Stimulated activated CD4-positive, alpha-beta T cell treated with anti-CD3 and anti-CD28 coated beads, Interleukin-12 subunit alpha, Interleukin-12 subunit beta, amount 100 ng/mL, for 24 hours (primary cell): ENCODE measurements at places on chromosomes 7 and 10.

- no peak for DNase-seq
These were observed 16.1 kb upstream of the TRPV6 start for GRCh38 chr7:142901426-142902259.

DNA sequence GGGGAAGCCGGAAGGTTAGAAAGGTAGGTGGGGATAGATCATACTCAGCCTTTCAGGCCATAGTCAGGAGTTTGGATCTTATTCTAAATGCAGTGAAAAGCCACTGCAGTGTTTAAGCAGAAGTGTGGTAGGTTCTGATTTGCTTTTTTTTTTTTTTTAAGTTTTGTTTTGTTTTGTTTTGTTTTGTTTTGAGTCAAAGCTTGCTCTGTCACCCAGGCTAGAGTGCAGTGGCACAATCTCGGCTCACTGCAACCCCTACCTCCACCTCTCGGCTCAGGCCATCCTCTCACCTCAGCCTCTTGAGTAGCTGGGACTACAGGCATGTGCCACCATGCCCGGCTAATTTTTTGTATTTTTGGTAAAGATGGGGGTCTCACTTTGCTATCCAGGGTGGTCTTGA is 23.5 kb downstream of the RHOBTB1 start:
- DNase-seq = no peak

DNA sequence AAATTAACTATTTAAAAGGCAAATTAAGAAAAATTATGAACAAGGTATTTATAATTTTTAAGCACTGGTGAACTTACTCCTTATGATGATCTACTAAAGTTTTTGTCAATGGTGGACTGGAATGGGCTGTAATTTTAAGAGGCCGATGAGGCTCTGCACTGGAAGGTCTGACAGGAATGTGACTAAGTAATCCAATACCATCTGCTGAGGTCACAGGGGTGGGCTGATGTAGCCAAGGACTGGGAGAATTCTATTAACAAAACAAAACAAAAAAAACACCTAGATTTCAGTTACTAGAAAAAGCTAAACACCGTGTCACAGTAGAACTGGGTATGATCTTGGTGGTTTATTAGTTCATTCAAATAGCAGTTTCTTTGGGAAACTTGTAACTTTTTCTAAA is 75.9 kb downstream of the NRBF2 start:
- no peak for DNase-seq

DNA sequence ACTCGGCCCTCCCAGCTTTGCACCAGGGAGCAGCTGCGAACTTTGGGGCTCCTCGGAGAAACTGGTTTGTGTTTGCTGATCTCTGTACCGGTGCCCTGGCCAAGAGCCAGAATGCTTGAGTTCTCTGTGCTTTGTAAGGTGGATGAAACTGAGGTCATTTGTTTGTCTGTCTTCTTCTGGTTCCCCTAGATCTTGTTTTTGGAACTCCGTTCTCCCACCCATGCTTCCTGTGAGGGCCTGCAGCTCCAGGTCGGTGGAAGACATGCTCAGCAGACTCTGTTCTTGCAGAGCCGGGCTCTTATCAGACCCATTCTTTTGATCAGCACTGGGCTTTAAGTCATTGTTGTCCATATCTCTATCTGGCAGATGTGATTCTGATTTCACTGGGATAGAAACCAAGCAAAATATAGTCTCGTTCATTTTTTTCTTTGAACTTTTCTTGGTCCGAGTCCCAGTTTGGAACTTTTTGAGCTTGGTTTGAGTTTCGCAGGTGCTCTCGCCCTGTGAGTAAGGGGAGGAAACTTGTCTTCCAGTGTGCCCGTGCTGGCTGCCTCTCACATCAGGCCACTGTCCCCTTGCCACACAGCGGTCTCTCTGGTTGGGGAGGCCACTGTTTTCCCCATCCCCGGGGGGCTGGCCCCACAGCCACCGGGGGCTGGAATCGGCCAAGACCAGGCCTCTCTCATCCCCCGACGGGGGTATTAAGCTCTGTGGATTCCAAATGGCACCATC is 31.2 kb downstream of the JCAD start:
- no peak for DNase-seq

DNA sequence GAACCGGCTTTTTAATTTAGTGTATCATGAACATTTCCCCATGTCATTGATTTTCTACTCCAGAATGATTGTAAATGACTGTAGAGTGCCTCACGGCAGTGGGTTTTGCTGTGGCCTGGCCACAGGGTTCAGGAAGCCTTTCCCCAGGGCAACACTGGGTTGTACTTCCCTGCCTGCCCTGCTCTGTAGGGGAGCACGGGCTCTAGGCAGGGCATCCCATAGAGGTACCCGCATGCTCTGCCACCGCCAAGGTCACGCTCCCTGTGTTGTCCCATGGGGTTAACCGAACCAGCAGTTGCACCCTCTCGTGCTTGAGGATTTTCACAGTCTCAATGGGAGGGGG is 63.8 kb downstream of the BPGM start:
- DNase-seq = no peak

DNA sequence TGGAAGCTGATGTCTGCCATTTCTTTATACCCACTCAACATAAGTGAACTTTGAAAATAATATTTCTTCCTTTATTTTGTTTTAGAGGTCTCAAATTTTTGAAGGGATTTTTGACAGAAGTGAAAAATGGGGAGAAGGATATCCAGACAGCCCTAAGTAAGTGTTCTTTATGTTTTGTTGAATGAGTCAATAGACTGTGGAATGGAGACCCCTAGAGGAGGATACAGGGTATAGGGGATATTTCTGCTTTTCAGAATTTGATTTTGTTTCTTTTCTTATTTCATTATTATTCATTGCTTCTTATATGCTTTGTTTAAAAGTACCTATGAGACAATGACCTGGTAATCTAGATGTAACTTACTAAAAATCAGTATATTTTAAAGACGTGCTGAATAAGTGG is 34.4 kb downstream of the PLEKHA8 start:
- DNase-seq = no peak

- no peak for DNase-seq
These were observed 174.4 kb upstream of the PHYHIPL start for GRCh38 chr10:59002011-59002410.

GRCh38 chr7:21538936-21539495 is 3.8 kb upstream of the DNAH11 start:
- no peak for DNase-seq

GRCh38 chr7:120981888-120982615 is 6.5 kb upstream of the CPED1 start:
- DNase-seq = no peak

DNA sequence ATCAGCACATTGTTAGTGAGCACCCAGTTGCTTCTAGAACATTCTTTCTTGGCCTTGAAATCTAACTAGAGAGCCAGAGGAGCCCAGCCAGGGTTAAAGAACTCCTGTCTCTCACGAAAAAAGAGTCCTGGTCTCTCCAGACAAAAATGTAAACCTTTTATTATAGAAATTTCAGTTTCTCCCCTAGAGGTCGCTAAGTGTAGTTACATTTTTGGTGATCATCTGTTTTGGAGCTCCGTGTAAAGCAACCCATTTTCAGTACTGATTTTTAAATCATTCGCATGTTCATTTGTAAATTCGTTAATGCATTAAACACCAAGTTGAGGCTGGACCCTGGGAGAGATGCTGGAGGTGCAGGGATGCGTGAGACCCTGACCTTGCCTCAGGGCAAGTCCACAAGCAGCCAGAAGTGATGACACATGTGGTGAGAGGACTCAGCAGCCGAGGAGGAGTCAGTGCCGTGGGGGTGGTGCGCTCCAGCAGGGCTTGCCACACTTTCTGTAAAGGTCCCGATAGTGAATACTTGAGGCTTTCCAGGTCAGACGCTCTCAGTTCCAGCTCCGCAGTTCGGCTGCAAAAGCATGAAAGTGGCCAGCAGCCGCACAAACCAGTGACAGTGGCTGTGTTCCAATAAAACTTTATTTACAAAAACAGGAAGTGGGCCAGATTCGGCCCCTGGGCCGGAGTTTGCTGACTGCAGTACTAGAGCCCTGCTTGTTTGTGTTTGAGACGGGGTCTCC is 578.6 kb upstream of the FOXK1 start:
- DNase-seq = no peak

DNA sequence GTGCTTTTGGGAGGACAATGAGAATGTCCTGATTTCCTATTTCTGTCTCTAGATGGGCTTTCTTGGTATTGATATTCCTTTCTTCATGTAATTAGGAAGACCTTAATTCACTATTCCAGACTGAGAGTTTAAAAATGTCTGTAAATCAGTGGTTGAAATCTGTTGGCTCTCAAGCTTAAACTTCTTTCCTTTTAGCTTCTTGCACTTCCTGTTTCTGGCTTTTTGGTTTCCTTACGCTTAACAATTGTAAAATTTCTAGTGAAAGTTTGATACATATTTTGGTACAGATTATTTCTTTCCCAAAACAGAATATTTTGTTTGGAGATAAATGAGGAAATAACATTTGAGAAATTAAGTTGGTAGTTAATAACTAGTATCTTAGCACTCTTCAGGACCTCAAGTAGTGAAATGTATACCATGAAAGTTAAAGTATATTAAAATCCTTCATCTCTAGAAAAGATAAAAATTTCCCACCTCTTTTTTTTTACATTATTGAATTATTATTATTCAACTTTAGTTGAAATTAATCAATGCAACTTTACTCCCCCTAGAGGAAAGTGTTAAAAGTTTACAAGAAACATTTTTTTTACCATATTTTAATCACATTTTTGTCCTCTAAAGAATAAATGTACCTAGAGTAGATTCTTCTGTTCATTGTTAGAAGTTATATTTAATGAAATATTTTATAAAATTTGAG is 137.2 kb downstream of the PHTF2 start:
- DNase-seq = no peak
